Activated T-cell treated with anti-CD3 and anti-CD28 coated beads, Interleukin-2, amount 50 U/mL, for 72 hours (primary cell): ENCODE measurements at places on chromosomes 5 and 9. TPM values are rescaled to one million over a fixed set of nuclear protein-coding genes. Genes with fewer than 3 reads are reported as not detected.

The LCP2 gene
- total RNA-seq, result 190 TPM

The OTP gene
- 0.19 TPM for total RNA-seq

The RGS7BP gene
- total RNA-seq, result not detected

The NPDC1 gene
- total RNA-seq, result 27.2 TPM

DNA sequence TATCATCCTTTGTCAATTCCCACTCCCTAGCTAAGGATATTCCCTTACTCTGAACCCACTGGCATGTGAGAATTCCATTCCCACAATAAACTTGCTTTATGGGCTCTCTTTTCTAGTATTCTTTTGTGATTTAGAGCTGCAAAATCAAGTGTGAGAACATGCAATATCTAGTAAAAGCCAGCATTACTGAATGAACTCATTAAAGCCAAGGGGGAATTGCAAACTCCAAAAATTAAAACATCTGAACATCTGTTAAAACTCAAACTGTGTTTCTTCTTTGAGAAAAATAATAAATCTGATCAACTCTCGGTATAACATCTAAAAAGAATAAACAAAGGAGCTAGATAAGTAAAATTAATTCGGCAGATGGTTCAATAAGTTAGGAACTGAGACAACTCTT is 53.1 kb upstream of the MPDZ start:
- no peak for DNase-seq

GRCh38 chr5:10652151-10652550 is 88.3 kb downstream of the ANKRD33B start:
- no peak for DNase-seq

DNA sequence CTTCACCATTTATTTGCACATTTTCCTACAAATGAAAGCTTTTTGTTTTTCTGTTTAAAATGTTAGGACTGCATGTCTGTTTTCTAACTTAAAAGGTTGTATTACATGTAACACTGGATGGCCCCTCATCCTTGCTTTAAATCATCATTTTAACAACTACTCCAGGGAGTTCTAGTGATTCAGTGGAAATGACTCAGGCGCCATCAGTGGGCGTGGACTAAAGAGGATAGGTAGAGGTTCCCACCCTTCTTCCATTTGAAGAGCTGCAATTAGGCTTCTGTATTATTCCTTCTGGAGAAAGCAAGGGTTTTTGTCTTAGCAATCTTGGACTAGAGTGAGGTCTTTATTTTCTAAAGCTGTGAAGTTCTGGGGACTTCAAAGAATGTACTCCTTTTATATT is 213.7 kb downstream of the TMEM38B start:
- DNase-seq, result no peak

- DNase-seq, result no peak
Measured at GRCh38 chr5:53073348-53073747, 36.2 kb downstream of the MOCS2 start.

GRCh38 chr9:131214286-131214856 is 61.9 kb downstream of the FAM78A start:
- no peak for DNase-seq

- no peak for DNase-seq
Measured at GRCh38 chr9:118483677-118484076, 779.5 kb downstream of the TLR4 start.

DNA sequence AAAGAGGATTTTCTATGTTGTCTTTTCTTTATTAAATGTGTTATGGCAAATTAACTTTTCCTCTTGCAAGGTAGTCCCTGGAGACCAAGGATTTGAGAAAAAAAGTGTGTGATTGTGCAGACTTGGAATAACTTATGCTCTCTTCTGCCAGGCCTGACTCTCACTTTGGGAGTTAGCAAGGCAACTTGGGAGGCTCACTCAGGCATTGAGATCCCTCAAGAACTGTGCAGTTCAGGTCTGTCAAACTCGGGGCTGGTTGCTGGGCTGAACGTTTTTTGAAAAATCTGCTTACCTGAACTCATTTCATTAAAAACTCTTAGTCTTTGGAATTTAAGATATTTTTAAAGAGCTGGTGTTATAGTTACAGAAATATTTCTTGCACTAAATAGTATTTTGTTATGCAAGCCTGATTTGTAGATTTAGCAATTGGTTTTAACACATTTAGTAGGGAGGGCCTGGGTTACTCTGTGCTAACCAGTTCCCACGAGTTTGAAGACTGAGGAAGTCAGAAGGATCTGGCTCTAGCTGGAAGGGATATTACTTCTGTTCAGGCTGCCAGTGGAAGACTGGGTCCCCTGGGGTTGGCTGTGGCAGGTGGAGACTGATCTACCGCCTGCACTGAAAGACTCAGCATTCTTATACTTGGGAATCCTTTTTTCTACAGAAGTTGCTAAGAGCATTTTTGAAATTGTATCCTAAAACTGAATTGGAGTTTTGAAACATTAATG is 150.4 kb upstream of the PCSK5 start:
- DNase-seq, result no peak

DNA sequence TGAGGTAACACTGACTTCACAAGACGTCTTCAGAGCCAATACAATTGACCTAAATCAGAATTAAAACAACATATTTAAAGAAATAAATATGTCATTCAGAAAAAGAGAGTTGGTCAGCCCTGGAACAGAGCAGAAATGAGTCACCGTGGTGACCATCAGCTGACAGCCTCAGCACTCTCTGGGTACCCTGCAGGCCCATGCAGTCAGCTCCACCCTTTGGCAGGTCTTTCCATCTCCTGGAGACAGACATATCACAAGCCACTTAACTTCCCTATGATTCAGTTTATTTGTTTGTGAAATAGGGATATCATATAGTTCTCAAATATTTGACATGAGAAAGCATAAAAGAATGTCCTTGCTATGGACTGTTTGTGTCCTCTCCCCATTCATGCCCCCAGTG is 151.6 kb upstream of the MEF2C start:
- DNase-seq, result no peak
